ENCODE measurements at places on chromosomes 3 and 15. TPM values are rescaled to one million over a fixed set of nuclear protein-coding genes. Genes with fewer than 3 reads are reported as not detected.

Gene LMAN1L
- total RNA-seq, result 0.15 TPM

Gene IMPG2
- 0.33 TPM for total RNA-seq

Gene TUSC7
- not detected for total RNA-seq

Gene GCSAM
- not detected for total RNA-seq

Gene PLSCR2
- not detected for total RNA-seq

Gene GOLGA6D
- total RNA-seq, result not detected

Gene CPN2
- total RNA-seq, result not detected

Gene GCHFR
- total RNA-seq, result 2.0 TPM

Gene GPR15
- total RNA-seq, result not detected

Gene MKRN2OS
- 0.33 TPM for total RNA-seq

Gene ROPN1
- total RNA-seq, result not detected

Gene ADGRG7
- total RNA-seq, result not detected

Gene ZNF717
- 20.0 TPM for total RNA-seq

Gene ANAPC13
- 115 TPM for total RNA-seq

Gene STRIT1
- total RNA-seq, result not detected

Gene GALNT15
- 93.0 TPM for total RNA-seq

Gene GOLGA6L4
- total RNA-seq, result 3.6 TPM
